Heart left ventricle (tissue), 16 donors: ENCODE measurements at places on chromosomes 1 and 21.
A peak's percentile ranks its signal among the peaks of the same experiment; 100 is the strongest.

- DNase-seq: no peak
Observed at GRCh38 chr1:46653405-46653958, 14.7 kb downstream of the ATPAF1 start.

DNA sequence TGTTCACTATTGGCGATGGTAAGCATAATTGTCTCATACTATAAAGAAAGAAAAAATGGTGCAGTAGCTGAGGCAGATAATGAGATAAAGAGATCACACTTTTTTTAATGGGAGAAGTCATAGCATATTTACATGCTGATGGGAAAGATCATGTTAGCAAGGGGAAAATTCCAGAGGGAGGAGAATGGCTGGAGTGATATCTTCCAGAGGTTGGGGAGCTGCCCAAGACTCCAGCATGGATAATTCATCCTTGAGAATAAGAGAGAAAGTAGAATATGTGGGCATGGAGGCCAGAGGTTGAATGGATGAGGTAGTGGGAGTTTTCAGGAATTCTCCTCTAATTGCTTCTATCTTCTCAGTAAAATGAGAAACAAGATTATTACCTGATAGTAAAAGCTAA lies 45.8 kb upstream of the RGS1 start:
- no peak for DNase-seq

- DNase-seq: no peak
Observed at GRCh38 chr1:214075305-214075998, 87.7 kb downstream of the PROX1 start.

GRCh38 chr1:81989524-81989923 lies 188.8 kb downstream of the ADGRL2 start:
- no peak for DNase-seq

DNA sequence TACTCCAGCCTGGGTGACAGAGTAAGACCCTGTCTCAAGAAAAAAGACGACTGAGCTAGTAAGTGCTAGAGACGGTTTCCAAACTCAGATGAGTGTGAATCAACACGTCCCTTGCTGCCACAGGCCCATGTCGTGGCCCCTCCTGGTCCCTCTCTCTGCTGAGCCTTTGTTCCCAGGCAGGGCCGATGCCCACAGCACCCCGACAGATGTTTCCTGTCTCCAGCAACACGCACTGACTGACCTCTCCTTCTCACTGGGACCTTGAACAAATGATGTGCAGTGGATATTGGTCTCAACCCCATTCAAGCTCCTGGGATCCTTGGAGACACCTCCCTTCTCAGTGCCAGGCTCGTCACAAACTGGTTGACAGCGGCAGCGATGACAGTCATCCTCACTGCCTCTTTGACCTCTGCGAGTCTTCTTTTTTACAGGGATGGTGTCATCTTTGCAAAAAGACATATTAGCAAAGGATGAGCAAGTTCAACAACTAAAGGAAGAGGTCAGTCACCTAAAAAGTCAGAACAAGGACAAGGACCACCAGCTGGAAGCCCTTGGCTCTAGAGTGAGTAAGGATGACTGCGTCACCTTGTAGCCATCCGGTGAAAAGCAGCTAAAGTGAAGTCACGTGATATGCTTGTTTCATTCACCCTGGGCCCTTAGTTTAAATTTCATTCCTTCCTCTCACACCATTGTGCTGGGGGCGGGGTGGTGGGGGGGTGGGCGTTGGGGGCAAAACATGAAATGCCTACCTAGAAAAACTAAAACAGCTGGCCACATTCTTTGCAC lies 65.8 kb downstream of the FHAD1 start:
- DNase-seq: no peak

DNA sequence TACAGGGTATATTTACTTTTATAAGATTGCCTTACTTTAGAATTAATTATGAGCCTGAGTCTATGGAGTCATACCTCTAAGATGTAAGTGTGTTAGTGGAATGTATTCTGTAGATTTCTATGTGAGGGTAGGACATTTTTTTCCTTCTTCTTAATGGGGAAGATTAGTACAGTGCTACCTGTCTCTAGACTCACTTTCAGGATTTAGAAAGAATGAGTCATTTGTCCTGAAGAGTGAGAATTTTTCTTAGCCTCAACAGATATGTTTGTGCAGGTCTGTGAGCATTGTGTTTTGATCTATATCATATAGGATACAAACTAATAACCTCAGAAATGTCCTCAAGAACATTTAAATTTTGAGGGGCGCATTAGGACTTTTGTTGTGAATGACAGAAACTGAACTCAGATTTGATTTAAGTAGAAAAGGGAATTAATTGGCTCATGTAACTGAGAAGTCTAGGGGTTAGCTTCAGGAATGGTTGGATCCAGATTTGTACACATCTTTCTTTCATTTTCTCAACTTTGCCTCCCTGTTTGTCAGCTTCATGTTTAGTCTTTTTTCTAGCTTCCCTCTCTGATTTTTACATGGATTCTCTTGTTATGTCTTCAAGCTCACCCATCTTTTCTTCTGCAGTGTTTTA lies 45.3 kb downstream of the TTC3 start:
- no peak for DNase-seq

DNA sequence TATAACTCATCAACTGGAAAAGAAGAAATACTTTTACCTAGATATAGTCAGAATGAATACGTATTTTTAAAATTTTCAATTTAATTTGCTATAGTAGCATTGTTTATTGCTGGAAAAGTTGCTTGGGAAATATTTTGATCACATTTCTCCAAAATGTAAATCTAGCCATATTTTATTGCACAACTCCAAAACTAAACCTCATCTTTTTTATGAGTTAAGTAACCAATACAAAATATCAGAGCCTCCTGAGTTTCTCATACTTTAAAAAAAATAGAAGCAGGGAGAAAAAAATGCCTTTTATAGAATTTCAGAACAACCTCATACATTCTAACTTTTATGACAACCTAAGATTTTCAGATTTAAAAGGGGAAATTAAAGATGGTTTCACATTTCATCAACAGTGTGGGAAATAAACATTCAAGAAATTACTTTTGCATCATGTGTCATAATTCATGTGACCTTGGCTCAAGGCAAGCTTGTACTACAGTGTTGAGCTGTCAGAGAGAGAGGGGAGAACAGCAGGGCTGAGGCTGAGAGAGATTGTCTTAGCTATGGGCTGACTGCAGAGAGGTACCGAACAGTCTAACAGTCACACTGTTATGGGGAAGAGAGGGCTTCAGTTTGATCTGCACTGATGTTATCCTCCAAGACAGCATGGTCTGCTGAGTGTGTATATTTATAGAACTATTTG lies 519.0 kb downstream of the LTN1 start:
- DNase-seq: no peak

DNA sequence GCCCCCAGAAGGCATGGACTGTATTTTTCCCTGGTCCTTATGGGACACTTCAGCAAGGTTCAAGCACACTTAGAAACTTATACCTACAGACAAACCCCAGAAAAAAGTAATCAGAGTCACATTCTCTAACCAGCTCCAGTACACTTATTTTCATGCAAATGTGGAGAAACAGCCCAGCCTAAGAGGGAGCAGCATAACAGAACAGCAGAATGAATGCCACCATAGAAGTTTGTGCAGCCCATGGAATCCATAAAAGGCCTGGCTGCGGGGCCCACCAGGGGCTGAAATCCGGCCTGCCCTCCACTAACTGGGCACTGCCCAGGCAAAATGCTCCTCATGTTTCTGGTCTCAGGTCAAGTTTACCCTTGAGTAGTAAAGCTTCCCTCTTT lies 60.4 kb upstream of the ATP1A1 start:
- DNase-seq: no peak

GRCh38 chr1:89954401-89954800 lies 40.5 kb upstream of the ZNF326 start:
- no peak for DNase-seq

DNA sequence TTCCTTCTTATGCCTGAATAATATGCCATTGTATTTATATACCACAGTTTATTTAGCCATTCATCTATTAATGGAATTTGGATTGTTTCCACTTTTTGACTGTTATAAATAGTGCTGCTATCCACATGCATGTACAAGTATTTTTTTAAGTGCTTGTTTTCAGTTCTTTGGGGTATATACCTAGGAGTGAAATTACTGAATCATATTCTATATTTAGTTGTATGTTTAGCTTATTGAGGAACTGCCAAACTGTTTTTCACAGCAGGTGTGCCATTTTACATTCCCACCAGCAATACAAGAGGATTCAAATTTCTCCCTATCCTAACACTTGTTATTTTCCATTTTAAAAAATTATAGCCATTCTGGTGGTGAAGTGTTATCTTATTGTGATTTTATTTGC lies 7.6 kb upstream of the HJV start:
- DNase-seq: no peak

DNA sequence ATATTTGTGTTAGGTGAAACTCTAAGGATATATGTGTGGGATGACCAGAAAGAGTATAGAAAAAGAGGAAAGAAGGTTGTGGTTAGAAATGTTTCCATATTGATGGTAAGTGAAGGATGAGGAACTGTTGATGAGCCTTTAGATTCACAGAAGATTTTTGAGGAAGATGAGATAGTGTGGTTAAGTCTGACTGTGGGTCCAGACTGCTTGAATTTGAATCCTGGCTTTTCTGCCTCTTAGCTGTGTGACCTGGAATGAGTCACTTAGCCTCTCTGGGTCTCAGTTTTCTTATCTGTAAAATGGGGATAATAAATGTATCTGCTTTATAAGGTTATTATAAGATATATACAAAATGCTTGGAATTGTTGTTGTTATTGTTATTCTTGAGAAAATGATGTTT lies 27.5 kb downstream of the RGL1 start:
- DNase-seq: no peak

DNA sequence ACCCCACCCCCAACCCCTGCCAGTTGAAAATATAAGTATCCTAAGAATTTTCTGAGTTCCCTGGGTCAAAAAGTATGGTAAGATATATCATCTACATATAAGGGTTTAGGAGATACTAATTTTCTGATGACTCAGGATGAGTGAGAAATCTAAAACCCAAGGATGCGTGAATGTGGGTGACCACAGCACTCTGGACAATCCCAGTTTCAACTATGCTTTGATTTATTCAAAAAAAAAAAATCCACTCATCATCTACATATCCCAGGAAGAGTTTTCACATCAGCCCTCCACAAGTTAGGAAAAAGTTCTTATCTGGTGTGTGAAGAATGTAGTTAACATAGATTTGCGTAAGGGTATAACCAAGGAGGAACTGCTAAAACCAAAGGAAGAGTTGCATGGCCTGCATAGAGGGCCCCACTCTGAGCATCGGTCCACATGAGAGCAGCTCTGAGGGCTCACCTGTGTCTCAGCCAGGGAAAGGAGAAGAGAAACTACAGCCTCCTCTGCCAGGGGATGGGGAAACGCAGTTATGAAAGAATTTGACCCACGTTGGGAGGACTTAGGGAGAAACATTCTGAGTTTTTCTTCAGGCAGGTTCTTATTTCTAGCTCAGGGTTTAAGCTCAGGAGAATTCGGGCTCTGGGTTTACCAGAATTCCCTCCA lies 18.8 kb downstream of the LAMB3 start:
- no peak for DNase-seq

GRCh38 chr1:185420588-185421081 lies 103.6 kb upstream of the IVNS1ABP start:
- DNase-seq: no peak

GRCh38 chr1:156863631-156864030 lies 3.0 kb downstream of the NTRK1 start:
- DNase-seq: no peak

DNA sequence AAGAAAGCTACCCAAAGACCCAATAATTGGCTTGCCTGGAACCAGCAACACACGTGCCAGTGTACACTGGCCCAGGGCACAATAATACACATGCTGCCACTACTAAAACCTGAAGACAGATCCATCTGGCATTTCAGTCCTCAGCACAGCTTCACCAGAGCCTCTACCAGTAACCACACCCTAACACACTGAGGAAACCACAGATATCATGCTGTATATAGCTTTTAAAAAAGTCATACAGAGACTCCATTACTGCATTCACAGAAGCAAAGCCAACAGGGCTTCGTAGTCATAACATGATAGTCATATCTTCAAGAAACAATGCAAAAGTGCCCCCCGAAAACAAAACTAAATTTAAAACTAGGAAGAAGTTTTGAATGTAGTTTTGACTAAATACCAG lies 40.6 kb upstream of the NEGR1 start:
- no peak for DNase-seq

GRCh38 chr1:1922956-1923833 lies 4.1 kb upstream of the TMEM52 start:
- peak; percentile 55 for DNase-seq

DNA sequence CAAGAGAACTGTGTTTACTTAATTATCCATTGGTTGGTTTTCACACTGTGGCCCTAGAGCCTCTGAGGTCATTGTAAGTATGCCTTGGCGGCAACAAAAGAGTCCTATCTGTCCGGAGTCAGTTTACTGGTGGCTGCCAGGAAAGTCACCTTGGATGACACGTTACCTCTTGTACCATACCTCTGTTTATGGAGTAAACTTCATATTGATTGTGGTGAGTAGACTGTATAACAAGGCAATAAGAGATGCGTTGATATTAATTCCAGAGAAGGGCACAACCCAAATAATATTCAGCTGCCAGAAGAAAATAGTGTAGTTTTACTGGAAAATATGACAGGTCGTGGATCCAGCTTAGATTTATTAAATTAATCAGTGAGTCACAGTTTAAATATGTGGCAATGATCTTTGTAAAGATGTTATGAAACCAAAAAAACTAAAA lies 20.4 kb upstream of the KIF14 start:
- DNase-seq: no peak

DNA sequence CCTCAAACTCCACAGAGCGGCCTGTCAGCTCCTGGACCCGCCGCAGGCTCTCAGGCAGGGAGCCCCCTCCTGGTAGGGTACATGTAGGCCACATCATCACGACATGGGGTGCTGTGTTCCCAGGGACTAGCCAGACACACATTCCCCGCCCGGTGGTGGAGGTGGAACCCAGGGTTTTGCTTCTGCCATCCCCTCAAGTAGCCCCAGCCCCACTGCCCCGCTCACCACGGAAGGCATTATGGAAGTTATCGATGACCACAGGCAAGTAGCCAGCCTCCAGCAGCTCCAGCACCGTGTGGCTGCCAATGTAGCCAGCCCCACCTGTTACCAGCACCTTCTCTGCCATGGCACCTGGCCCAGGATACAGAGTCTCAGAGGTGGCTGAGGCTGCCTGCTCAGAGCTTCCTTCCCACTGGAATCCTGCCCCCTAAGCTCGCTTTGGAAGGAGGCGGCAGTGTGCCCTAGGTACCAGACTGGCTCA lies 1.9 kb downstream of the GALE start:
- DNase-seq: no peak

DNA sequence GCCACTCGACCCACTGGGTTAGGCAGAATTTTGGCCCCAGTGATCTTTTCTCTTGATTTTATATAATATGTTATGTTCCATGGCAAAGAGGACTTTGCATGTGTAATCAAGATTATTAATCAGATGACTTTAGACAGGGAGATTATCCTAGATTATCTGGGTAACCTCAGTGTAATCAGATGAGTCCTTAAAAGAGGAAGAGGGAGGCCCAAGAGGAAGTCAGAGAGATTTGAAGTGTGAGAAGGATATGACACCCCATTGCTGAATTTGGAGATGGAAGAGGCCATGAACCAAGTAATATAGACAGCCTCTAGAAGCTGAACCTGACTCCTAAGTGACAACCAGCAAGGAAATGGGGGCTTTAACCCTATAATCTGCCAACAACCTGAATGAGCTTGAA lies 117.1 kb upstream of the CSF3R start:
- no peak for DNase-seq

- no peak for DNase-seq
Observed at GRCh38 chr21:42038826-42039425, 28.8 kb upstream of the ZBTB21 start.
